Stimulated activated CD8-positive, alpha-beta memory T cell treated with anti-CD3 and anti-CD28 coated beads, Interleukin-7, amount 100 ng/mL, for 1 hour (primary cell): ENCODE measurements at places on chromosomes 5 and 9.

- DNase-seq: no peak
These were observed 27.1 kb upstream of the GAS1 start for GRCh38 chr9:86974421-86974820.

DNA sequence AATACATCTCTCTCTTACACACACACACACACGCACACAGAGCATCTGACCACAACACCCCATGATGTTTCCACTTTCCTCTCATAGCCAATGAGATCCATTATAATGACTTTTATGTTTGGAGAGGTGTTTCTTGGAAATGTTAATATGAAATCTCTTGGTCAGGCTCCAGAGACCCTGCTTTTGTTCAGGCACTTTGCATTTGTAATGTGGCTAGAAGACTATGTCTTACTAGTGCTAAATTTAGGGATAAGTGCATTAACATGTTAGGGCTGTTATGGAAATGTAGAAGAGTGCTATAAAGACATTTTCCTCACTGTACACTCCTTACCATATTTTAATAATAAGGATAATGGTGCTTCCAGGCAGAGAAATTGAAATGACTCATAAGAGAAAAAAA is 3.8 kb downstream of the CDH9 start:
- no peak for DNase-seq

GRCh38 chr9:129344641-129345495 is 166.8 kb upstream of the IER5L start:
- no peak for DNase-seq

- DNase-seq: no peak
These were observed 40.2 kb upstream of the RAB3C start for GRCh38 chr5:58542709-58543108.

GRCh38 chr9:14864309-14864708 is 45.9 kb downstream of the FREM1 start:
- DNase-seq: no peak

- no peak for DNase-seq
These were observed 37.9 kb downstream of the SLC27A6 start for GRCh38 chr5:129003232-129003631.

DNA sequence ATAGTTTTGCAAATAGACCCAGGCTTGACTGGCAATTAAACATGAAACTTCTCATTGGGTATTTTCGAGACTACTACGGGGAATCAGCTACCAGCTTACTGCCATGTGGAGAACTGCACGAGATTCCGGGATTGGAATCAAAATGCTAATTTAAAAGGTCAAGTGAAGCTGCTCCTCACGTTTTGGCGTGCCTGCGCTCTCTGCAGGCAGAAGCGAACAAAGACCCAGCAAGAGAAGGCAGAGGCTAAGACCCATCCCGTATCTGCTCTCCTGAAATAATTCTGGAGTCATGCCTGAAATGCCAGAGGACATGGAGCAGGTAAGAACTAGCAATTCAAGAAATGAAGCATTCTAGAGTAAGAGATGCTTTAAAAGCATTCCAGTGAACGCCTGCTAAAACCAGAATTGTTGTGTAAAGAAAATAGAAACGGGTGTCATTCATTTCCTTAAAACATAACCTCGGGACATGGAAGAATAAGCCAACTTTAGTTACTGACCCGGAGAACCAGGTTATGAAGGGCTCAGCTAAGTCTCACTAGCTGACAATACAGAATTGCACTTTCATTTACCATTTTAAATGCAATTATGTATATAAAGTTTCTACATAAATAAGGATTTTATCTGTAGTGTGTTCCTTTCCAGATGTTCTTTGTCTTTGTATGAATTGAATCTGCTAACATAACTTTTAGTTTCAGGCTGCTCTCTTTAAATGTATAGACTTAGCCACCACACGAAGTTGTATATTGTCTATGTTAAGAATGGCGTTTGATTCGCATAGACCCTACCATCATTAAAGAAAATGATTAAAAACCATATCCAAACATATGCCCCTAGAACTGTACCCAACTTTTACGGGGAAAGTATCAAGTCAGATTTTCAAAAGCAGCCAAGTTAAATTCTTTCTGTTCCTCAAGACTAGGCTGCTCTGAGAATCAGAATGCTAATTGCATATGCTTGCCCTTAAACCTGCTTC is 2.0 kb upstream of the MAT2B start:
- no peak for DNase-seq

DNA sequence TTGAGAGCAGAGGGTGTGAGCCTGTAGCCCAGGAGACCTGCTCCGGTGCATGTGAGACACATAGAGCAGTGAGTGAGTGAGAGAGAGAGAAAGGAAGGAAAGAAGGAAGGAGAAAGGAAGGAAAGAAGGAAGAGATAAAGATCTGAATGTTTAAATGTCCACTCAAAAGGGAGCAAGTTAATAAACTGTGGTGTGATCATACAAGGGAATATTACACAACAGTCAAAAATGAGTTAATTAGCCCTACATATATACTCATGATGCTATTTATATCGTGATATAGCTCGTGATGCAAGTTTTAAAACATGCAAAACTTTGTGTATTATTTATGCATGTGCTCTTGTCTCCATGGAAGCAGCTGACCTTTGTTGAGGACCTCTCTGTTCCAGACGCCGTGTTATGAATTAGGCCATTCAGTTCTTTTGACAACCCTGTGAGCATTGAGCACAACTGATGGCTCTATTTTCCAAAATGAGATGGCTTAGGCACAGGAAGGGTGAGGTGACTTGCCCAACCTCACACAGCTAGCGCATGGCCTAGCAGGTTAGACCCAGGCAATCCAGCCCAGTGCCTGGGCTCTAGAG is 70.6 kb downstream of the HMCN2 start:
- DNase-seq: no peak

DNA sequence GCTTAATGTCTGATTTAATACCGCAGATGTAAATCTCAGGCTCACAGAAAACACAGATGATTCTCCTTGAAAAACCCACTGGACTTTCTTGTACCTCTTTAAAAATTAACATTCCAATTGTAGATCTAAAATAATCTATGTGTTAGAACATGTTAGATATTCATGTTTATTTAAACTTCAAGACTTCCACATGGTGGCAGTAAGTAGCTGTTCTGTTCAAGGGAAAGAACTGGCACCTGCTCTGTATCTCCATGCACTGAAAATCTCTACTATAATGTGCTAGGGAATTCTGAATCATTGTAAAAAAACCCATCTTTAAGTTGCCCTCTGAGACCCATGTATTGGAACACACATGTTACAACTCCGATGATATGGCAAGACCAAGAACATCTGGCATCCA is 366.9 kb downstream of the DMRTA1 start:
- DNase-seq: no peak

- DNase-seq: no peak
These were observed 127.5 kb downstream of the FRMD3 start for GRCh38 chr9:83410701-83411100.

- DNase-seq: no peak
These were observed 81.7 kb downstream of the PDE8B start for GRCh38 chr5:77292026-77292757.

DNA sequence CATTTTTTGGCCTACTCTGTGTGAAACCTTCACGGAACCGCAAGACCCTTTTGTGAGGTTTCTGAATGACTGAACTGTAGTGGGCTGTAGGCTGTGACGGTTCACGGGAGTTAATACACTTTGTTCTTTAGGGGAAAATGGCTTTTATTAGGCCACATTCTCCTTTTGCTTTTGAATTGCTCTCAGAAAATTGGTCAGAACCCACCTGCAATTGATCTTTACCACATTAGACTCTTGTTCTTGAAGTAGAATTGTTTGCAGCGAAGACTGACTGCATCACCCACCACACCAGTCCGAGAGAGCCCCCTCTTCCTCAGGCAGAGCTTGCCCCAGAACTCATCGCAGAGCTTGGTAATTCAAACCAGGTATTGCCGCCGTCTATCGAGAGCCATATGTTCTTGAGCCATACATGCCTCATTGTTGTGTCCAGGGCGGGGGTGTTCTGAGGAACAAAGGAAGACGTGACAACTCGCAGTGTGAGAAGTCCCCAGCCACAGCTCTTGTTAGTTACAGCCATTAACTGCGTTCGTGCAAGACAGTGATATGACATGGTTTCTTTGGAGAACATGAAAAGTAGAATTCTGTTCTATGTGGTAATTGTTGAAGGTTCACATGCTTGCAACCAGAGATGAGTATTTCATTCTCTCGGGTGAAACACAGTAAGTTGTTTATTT is 166.4 kb upstream of the OTULINL start:
- no peak for DNase-seq

DNA sequence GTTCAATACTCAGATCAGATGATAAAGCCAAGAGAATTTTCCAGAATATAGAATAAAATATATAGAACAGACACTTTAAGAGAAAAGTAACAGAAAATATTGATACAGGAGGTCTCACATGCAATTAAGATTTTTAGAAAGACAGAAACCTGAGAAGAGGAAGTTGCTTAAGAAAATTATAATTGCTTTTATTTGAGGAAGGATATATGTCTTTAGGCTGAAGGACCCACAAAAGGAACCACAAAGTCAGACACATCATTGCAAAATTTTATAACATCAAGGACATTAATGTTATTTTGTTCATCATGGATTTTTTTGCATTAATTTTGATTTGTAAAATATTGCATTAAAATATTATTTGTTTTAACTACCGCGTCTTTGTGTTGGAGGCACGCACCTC is 141.5 kb downstream of the FSTL4 start:
- DNase-seq: no peak

DNA sequence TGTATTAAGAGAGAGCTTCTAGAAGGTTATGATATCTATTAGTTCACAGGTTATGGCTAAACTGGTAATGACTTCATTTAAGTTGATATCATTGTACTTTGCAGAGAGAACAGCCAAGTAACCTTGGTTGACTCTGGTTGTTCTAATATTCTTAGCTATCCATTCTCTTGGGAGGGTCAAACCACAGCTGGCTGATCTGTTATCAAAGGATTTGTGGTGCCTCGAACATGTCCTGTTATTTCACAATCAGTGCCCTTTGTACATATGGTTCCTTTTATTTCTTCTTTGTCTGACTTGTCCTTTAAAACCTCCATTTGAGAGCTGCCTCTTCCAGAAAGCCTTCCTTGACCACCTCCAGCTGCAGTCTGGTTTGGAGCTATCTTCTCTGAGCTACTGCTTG is 61.7 kb downstream of the PDE8B start:
- DNase-seq: no peak

- DNase-seq: no peak
These were observed 635.8 kb downstream of the PDE4D start for GRCh38 chr5:59257488-59258400.

DNA sequence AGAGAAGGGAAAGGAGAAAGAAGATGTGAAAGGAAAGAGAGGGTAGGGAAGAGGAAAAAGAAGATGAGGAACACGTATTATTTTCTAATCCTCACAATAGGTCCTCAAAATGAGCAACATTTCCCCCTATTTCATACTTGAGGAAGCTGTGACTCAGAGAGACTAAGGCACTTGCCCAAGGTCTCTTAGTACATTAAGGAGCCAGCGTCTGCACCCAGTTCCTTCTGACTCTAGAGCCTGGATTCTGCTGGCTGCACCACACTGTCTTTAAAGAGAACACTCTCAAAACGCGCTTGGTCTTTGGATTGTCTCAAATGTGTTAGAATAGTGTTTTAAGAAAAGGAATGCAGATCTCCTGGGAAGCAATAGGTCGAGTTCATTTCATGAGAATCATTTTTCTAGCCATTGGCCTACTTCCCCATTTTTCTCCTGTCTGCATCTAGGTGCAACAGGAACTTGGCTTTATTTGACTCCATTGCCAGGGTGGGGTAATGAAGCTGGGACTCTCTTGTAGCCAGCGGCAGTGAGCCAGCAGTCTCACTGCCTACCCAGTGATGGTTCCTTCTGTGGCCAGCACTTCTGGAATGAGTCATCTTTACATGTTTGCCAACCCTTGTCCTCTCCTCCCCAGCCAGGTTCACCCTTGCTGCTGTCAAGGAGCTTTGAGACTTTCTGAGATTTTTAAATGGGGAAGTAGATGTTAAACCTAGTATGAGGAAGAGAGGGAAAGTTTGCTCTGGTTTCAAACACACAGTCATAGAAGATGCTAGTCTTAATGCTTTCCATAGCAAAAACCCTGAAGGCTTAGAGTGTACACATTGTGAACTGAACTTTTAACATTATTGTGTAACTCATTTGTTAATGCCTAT is 82.7 kb downstream of the DOCK8 start:
- DNase-seq: no peak

DNA sequence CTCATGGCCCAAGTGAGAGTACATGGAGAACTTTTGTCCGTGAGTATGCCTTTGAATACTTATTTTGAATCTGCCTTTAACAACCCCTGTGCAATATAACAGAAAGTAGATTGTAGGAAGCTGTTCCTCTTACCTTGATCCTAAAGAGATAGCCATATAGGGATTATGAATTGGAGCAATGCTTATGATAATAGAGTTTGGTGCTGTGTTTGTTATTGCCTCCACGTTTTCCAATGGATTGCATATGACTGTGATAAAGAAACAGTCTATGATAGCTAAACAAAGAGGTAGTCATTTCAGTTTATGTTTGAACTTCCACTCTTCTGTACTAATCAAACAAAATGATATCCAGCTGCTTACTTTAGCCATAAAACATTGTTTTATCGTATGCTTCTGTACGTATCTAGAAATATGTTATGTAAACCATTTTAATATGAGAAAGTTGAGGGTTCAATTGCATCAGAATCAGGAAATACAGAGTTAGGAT is 199.6 kb upstream of the RGMB start:
- DNase-seq: no peak

- DNase-seq: no peak
These were observed 51.4 kb upstream of the NEK6 start for GRCh38 chr9:124206391-124206790.

GRCh38 chr5:122789461-122790171 is 14.7 kb downstream of the SNX2 start:
- no peak for DNase-seq

- DNase-seq: no peak
These were observed 36.9 kb downstream of the SLC12A7 start for GRCh38 chr5:1074816-1075554.

DNA sequence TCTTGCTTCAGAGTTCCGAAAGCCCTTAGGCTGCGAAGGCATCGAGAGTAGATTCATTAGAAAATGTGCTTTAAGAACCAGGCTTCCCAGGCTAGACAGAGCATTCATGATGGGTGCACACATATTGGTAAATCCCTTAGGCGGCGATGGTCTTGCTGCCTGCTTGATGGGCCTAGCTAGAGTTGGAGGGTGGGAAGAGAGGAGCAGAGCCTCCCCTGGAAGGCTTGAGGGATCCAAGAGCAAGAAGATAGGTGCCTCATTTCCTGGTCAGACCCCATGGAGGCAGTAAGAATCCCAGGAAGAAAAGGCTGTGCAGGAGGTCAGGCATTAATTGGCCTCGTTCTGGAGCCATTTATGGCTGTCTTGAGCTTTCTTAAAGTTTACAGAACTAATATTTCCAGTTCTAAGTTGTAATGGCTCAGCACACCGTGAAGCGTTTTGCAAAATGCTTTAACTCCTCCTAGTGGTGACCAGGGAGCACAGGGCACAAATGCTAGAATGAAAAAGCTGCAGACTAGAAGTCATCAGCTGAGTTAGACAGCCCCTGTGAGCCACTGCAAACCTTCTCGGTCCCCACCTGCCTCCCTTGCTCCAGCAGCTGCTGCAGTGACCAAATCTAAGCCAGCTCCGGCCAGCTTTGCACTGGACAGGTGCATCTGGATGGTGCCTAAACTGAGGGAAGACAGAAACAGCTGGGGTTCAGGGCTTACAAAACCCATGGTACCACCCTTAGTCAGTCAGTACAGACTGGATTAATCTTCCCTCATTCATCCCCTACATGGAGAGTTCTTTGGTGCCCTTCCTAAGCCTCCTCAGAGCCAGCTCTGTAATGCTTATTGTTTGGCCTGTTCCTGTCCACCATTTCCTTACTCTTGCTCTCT is 14.7 kb downstream of the SLC45A2 start:
- no peak for DNase-seq

GRCh38 chr9:86846656-86847055 is 100.7 kb downstream of the GAS1 start:
- no peak for DNase-seq
